Peyer's patch (tissue), 4 donors: ENCODE measurements at places on chromosomes 5 and 9. TPM values are rescaled to one million over a fixed set of nuclear protein-coding genes. Genes with fewer than 3 reads are reported as not detected.

DNA sequence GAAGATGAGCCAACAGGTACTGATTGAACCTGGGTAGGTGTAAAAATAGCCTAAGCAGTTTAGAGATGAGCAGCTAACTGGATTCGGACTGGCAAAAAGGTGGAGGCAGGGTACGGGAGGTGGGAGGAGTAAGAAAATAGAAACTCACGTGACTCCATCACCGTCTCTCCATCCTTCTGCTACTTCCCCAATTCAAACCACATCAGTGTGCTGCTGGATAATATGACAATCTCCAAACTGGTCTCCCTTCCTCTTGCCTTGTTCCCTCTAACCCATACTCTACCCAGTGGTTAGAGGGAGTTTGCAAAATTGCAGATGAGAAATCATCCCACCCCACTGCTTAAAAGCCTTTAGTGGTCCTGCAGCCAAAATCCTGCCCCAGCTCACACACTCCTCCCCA lies 42.7 kb downstream of the RIGI start:
- DNase-seq = no peak

The ANKRD18B gene
- not detected for total RNA-seq

The NUTM2F gene
- total RNA-seq = not detected

DNA sequence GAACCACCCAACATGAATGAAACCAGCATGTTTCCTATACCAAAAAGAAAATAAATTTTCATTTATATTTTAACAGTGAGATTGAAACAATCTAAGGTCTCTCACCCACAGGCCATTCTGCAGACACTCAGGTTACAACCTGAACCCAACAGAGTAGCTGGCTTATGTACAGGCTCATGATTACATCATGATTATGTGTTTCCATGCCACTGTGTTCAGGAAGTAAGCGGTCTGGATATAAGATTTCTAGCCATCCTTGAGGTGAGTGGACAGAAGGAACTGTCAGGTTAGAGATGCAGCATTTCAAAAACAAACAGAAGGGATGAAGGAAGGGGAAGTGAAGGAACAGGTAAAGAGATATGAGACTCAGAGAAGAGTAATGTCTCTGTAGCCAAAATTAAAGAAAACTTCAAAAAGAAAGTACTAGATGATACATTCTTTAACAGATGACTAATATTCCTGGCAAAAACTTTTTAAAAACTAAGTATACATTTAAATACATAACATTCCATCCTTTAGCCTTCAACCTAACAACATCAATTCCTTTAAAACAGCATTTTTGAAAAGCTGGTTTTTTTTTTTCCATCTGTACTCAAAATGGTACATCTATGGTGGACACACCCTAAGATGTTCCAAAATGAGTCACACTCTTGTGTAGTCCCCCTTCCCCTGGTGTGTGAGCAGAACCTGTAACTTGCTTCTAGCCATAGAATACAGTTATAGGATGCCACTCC lies 119.8 kb downstream of the LPAR1 start:
- DNase-seq = no peak

GRCh38 chr5:88938488-88938887 lies 55.5 kb upstream of the MEF2C start:
- no peak for DNase-seq

DNA sequence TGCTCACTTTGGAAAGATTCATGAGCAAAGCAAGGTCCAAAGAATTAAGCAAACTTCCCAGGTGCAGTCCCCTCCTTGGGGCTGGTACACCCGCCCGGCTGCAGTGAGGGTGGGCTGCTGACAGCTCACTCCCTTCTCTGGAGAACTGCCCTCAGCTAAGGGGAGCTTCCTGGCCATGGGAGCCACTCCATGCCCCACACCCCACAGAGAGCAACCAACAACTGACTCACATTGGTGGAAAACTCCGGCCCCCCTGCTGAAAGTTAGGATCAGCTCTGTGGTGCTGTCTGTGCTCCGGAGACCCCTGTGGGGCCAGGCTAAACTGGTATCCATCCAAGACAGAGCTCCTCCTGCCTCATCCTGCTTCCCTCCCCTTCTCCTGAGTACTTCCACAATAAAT lies 223.0 kb downstream of the GABBR2 start:
- DNase-seq = no peak

GRCh38 chr5:126594748-126595485 lies at the start of gene ALDH7A1:
ALDH7A1 (minus strand) TSS chr5:126595219; CDS start chr5:126595198, 21 bp downstream.
- peak; percentile 63 for DNase-seq

GRCh38 chr9:130466537-130467217 lies 21.9 kb downstream of the ASS1 start:
- no peak for DNase-seq

DNA sequence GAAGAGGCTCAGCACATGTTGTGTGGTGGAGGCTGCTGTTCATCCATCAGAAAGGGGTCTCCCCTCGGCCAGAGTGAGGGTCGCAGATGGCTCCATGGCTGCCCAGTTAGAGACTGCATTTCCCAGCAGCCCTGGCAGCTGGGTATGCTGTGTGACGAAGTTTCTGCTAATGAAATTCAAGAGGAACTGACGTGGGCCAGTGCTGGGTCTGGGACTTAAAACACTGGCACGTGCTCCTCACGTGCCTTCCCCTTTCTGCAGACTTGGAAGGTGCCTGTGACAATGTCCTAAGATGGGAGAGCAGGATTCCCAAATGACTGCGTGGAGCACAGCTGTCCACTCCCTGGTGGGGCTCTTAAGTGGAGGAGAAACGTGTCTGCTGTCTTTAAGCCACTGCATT lies 114.5 kb upstream of the RAPGEF1 start:
- DNase-seq = no peak

- DNase-seq = peak; percentile 80
Measured at GRCh38 chr5:139638090-139638735, 9.9 kb upstream of the CXXC5 start.

The ACOT12 gene
- total RNA-seq = 3.7 TPM

DNA sequence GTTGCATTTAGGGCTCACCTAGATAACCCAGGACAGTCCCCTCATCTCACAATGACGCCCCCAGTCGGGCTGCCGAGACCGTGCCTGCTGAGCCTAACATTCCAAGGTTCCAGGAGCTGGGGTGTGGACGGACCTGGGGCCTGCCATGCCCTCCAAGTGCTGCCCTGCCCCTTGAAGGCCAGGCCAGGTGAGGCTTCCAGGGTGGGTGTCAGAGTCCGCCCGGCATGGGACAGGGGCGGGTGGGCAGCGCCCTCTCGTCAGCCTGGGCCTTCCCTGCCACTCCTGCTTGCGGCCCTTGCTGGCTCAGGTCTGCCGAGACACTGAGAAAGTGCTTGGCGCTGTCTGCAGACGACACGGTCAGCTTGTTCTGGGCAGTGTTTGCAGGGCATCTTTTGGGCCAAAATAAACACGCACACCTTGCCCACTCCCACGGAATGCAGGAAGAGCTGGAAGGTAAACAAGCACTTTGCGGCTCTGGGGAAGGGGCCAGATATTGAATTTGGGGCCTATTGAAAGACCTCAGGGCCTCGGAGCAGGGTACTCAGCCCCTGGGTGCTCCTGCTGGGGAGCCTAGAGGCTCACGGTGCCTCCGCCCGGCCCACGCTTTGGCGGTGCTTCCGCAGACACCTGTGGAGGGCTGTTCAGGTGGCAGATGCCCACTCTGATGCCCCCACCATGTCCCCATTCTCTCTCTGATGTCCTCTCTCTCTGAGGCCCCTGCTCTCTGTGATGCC lies 4.2 kb upstream of the SCGB3A1 start:
- no peak for DNase-seq

The CRHBP gene
- 3.9 TPM for total RNA-seq

The TCF7 gene
- total RNA-seq = 18.0 TPM

The NXNL2 gene
- not detected for total RNA-seq

GRCh38 chr5:107676702-107677101 lies 6.0 kb upstream of the EFNA5 start:
- DNase-seq = no peak

DNA sequence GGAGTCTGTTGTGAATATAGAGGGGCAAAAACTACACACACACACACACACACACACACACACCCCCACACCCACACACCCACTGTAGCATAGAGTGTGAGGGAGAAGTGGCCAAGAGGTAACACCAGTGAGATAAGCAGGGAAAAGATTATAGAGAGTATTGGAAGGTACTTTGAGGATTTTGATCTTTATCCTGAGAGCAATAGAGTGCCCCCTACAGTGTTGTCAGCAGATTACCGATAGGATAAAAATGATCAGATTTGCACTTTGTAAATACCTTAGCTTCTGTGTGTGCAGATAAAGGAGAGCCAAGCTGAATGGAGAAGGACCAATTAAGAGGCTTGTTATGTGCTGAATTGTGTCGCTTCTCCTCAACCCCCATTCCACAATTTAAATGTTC lies 32.3 kb downstream of the ERCC6L2 start:
- no peak for DNase-seq

The SPATA31D4 gene
- total RNA-seq = not detected

DNA sequence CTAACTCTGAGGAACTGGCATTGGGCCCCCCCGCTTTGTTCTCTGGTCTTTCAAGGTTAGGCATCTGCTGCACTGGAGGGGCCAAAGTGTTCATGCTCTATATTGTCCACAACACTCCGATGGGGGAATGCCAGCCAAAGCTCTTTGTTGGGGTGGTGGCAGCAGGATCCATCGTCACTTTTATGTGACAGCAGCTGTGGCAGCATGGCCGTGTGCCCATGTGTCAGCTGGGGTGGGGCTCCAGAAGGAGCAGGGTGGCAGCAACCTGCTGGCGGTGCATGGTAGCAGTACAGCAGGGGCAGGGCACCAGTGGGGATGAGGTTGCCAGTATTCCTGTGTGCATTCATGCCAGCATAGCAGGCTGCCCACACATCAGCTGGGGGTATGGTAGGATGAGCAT lies 28.2 kb downstream of the ITGA2 start:
- DNase-seq = peak; percentile 57

DNA sequence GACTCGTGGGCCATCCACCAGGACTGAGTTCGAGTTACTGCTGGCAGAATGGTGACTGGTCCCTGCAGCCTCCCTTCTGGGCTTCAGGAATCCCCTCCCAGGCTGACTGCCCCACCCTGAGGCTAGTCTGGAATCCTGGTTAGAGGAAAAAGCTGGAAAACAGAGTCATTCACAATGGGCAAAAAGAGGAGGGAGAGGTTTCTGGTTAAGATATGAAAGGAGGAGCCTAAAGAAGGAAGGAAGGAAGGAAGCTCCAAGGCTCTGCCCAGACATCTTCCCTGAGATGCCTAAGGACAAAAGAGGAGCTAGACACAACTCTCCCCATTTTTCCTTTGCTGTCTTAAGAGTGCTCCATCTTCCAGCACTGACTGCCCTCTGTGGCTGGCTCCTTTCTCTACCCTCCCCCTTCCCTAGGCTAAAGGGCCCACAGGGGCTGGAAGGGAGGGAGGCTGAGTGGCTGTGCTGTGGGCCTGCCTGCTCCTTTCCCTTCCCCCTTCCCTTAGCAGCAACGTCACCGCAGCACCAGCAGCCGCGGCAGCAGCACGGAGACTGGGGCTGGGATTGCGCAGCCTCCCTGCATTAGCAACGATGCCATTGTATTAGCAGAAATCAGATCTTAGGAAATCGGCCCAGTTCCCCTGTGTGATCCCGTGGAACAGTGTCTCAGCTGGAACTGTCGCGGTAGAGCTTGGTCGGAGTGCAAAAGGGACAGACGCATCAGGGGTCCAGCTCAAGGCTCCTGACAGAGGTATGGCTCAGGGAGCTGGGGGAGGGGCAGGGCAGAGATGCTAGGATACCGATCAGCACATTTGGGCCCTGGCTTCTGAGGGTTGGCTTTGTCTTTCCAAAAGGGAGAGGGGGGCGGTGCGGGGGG lies 48.7 kb downstream of the RUSC2 start:
- no peak for DNase-seq

DNA sequence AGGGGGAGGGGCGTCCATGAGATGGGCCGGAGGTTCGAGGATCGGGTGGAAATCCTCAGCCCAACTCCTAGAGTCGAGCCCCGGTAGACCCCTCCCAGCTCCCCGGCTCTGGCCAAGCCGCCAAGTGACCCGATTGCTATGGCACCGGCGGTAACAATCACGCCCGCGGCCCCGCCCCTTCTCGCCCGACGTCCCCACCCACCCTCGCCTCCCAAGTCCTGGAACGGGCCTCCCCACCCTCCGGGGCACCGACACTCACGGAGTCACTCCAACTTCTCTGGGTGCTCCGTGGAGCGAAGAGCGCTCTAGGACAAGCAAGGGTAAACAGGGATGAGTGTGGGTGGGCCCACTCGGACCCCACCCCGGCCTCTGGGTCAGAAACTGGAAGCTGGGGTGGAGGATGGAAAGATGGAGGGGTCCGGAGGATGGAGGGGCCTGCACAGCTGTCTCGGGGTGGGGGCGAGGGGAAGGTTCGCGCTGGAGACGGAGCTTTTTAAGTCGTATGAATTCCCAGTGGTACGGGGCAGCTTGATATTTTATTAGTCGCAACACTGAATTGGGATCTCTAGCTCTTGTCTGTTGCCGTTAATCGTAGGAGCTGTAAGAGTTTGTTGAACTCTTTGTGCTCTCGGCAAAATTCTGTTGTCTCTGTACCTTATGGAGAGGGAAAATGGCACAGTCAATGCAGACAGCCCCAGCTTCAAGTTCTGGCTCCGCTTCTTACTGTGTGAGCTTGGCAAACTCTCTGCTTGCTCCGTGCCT lies at the start of gene SPACA9:
SPACA9 (plus strand) TSS at position 204 of the 762 bp plus-strand sequence. CDS start 5,050 bp downstream, outside the sequence.
- peak; percentile 68 for DNase-seq

The SPINK7 gene
- not detected for total RNA-seq

The MARCHF11 gene
- not detected for total RNA-seq

The TERT gene
- 1.7 TPM for total RNA-seq

The ABO gene
- total RNA-seq = 43.7 TPM

- no peak for DNase-seq
Measured at GRCh38 chr5:132492386-132493125, 2.0 kb upstream of the IRF1 start.

- DNase-seq = no peak
Measured at GRCh38 chr5:155332618-155333017, 319.1 kb downstream of the KIF4B start.

The ROPN1L gene
- not detected for total RNA-seq

- no peak for DNase-seq
Measured at GRCh38 chr5:10457682-10458574, 16.2 kb downstream of the ROPN1L start.

The PCDHGA5 gene
- total RNA-seq = 10.7 TPM

DNA sequence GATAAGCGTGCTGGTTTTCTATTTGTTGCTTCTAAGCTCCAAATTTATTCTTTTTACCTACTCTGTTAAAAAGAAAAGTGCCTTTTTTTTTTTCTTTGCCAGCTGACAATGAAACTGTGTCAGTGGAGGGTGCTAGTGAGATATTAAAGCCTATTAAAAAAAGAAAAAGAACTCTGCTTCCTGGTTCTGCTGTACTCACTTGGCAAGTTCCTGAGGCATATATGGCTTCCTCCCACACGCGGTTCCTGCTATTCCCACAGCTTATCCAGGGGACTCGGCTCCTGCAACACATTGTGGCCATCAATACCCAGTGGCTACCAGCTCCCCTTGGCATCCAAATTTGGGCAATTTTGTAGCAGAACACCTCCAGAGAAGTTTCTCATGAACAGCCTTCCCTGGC lies 1977.7 kb upstream of the CDH9 start:
- DNase-seq = no peak

The PCDHGB6 gene
- 7.4 TPM for total RNA-seq
